CD4-positive, alpha-beta memory T cell (primary cell): ENCODE measurements at places on chromosomes 1 and 21. TPM values are rescaled to one million over a fixed set of nuclear protein-coding genes. Genes with fewer than 3 reads are reported as not detected.

The SLAMF9 gene
- total RNA-seq = not detected

GRCh38 chr1:203621559-203622262, 4.9 kb upstream of the ATP2B4 start:
- no peak for DNase-seq

GRCh38 chr1:32741413-32742198, 39.0 kb upstream of the SYNC start:
- DNase-seq = no peak

The RGS4 gene
- total RNA-seq = not detected

The SYCP1 gene
- total RNA-seq = not detected

The PAX7 gene
- not detected for total RNA-seq

The RHD gene
- 0.15 TPM for total RNA-seq

- no peak for DNase-seq
Measured at GRCh38 chr1:14390816-14391215, 207.7 kb upstream of the KAZN start.
